HCT116 (cell line): ENCODE measurements at places on chromosomes 2 and 18. TPM values are rescaled to one million over a fixed set of nuclear protein-coding genes. Genes with fewer than 3 reads are reported as not detected.

- peaks cover 17% of the 10 kb centered on the region for H3K4me1 ChIP-seq
- no peaks in the 10 kb centered on the region for H3K36me3 ChIP-seq
- H3K27me3 ChIP-seq = no peaks in the 10 kb centered on the region
- H3K4me3 ChIP-seq = peak overlapping the region; percentile 35; the same call in 1 of the 2 replicates
Observed at GRCh38 chr2:200786826-200787225, 24.9 kb upstream of the BZW1 start.

GRCh38 chr18:75170022-75170789 lies 38.7 kb downstream of the PTGR3 start:
- no peaks in the 10 kb centered on the region for H3K36me3 ChIP-seq
- H3K4me1 ChIP-seq = no peaks in the 10 kb centered on the region
- no peak overlapping the region for H3K4me3 ChIP-seq
- H3K27me3 ChIP-seq = no peaks in the 10 kb centered on the region
- no peak overlapping the region for H3K27ac ChIP-seq

GRCh38 chr2:189337656-189338055 lies 103.6 kb upstream of the WDR75 start:
- no peak overlapping the region for H3K27ac ChIP-seq
- H3K36me3 ChIP-seq = no peaks in the 10 kb centered on the region
- H3K4me3 ChIP-seq = no peak overlapping the region
- DNase-seq = no peak
- no peaks in the 10 kb centered on the region for H3K4me1 ChIP-seq

GRCh38 chr2:54671875-54672589 lies 51.4 kb upstream of the EML6 start:
- no peaks in the 10 kb centered on the region for H3K27me3 ChIP-seq
- no peak overlapping the region for H3K27ac ChIP-seq
- peaks cover 6% of the 10 kb centered on the region; the same call in 1 of the 2 replicates for H3K36me3 ChIP-seq
- H3K4me1 ChIP-seq = no peaks in the 10 kb centered on the region

DNA sequence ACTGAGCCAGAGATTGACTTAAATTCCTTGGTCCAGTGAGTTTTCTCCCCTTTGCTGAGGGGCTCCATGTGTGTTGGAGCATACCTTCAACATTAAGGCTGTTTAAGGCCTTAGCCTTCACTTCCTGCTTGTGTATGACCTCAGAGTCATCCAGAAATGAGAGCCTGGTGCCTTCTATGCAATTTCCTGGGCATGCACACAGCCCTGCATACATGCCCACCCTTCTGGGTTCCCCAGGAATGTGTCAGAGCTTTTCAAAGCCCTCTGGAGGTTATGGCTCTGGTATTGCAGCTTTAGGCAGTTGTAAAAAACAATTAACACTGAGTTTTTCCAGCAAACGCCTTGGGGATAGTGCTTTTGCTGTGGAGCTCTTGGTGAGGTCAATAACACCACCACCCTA lies 16.7 kb downstream of the IL1R1 start:
- no peaks in the 10 kb centered on the region for H3K36me3 ChIP-seq
- H3K27ac ChIP-seq = no peak overlapping the region
- no peaks in the 10 kb centered on the region for H3K27me3 ChIP-seq

- no peaks in the 10 kb centered on the region for H3K36me3 ChIP-seq
- no peaks in the 10 kb centered on the region for H3K27me3 ChIP-seq
- no peak overlapping the region for H3K27ac ChIP-seq
Observed at GRCh38 chr2:12424219-12424618, 292.5 kb upstream of the TRIB2 start.

DNA sequence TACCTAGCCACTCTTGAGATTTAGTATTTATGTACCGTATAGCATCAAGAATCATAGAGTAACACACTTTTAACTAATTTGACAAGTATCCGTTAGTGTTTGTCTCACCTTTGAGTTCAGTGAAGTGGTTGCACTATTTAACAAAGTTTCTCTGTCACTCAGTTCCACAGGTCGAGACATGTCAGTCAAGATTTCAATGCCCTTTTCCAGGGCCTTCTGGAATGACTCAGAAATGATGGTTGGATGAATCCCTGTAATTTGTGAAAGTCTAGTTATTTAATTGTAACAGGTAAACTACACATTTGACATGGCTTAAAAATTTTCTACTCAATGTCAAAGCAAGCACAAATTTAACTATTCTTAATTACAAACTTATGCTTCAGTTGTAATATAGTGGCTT lies 9.7 kb downstream of the CCT4 start:
- no peak overlapping the region for H3K4me3 ChIP-seq
- no peak for DNase-seq
- H3K27ac ChIP-seq = no peak overlapping the region
- H3K36me3 ChIP-seq = peaks cover 85% of the 10 kb centered on the region
- H3K4me1 ChIP-seq = no peaks in the 10 kb centered on the region
- H3K27me3 ChIP-seq = no peaks in the 10 kb centered on the region

DNA sequence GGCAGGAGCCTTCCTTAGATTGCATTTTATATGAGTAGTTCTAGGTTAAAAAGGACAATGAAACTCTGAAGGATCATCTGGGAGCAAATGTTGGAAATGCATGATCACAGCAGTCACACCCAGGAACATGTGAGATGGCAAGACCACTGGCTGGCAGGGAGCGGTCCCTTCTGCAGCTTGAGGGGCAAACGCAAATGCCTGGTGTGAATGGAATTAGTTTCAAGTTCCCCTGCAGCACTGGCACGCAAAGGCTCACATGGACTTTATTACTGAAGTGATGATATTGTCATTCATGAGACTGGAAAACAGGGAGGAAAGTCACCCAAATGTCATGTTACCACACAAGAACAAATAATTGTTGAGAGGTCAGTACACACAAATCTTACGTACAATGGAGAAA lies 223.3 kb downstream of the FBXO15 start:
- no peak overlapping the region for H3K4me3 ChIP-seq
- no peaks in the 10 kb centered on the region for H3K4me1 ChIP-seq
- DNase-seq = no peak
- no peak overlapping the region for H3K27ac ChIP-seq
- H3K27me3 ChIP-seq = no peaks in the 10 kb centered on the region

DNA sequence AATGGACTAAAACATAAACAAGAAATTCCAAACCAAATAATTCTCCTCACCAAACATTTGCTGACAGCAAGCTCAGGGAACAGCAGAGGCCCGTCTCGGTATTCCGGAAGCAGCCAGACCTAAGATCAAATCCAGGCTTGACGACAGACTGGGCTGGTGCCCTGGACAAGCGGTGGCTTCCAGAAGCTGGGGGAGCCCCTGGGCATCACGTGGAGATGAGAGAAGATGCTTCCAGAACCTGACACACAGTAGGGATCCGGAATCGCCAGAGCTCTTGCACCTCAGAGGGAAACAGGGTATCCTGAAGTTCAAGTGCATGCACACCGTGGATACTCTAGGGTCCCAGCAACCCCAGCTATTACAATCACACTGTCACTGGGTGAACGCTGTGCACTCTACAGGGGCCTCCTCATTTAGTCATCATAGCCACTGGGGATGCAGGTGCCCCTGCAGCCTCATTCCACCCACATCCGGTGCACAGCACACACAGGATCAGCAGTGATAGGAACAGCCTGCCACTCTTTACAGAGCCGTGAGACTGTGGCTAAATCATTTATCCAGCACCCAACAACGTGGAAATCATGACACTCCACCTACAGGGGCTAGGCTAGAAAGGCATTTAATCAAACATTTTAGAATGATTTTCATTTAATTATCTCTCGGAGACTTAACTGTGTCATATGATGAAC lies 102.6 kb downstream of the HDAC4 start:
- H3K4me1 ChIP-seq = no peaks in the 10 kb centered on the region; the same call in 1 of the 2 replicates
- no peak for DNase-seq
- H3K4me3 ChIP-seq = no peak overlapping the region
- no peaks in the 10 kb centered on the region for H3K36me3 ChIP-seq
- no peak overlapping the region for H3K27ac ChIP-seq

GRCh38 chr2:33197198-33197938 lies 250.6 kb downstream of the LTBP1 start:
- H3K27me3 ChIP-seq = no peaks in the 10 kb centered on the region
- no peak for DNase-seq
- no peaks in the 10 kb centered on the region for H3K36me3 ChIP-seq

Gene ZFAND2B
- total RNA-seq = 31.4 TPM

Gene FRZB
- 0.49 TPM for total RNA-seq
